EL (cell line): ENCODE measurements at places on chromosomes 11 and 22.

GRCh38 chr11:84290647-84291046 is 1004.5 kb upstream of the CCDC90B start:
- DNase-seq: no peak

- DNase-seq: no peak
Measured at GRCh38 chr11:1674173-1675131, 22.5 kb upstream of the KRTAP5-6 start.

- no peak for DNase-seq
Measured at GRCh38 chr11:18650353-18650752, 16.2 kb upstream of the SPTY2D1 start.

DNA sequence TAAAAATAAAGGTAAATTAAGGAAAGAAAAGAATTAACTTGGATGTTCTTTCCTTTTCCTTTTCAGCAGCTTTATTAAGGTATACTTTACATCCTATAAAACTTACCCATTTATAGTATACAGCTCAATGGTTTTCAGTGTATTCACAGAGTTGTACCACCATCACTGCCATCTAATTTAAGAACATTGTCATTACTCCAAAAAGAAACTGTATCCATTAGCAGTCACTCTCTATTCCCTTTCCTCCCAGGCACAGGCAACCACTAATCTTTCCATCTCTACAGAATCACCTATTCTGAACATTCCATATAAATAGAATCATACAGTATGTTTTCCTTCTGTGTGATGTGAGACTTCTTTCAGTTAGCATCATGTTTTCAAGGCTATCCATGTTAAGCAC is 38.9 kb upstream of the TNRC6B start:
- no peak for DNase-seq
